ENCODE measurements at places on chromosomes 13 and 19.

DNA sequence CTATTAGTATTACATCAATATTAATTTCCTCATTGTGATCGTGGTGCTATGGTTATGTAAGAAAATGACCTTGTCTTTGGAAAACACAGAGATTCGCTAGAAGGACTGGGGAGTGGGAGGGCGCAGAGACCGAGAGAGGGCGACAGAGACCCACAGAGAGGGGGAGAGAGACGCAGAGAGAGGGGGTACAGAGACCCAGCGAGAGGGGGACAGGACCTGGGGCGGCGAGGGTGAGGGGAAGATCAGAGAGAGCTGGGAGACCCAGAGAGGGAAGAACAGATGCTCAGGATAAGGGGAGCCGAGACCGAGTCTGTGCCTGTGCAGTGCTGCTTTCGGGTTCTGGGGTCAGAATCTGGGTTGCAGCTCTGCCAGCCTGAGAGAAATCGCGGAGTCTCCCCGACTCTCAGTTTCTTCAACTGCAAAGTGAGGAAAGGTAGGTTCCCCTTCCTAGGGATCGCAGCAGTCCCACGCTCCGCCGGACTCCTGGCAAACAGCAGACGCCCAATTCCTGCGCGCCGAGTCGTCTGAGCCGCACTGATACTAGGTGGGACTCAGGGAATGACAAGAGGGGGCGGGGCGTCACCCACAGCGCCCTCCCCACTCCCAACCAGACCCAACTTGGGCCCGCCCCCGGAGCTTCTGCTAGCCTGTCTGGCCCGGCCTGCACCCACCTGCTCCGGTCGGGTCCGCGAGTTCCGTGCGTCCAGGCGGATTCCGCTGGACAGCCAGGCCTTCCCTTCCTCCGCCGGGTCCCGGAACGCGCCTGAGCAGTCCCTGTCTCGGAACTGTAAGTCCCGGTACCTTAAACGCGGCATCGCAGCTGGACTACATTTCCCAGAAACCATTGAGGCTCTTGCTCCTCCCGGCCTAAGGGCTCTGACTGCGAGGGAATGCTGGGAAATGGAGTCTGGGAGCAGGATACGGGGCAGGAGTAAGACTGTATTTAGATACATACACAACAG is 15.3 kb downstream of the IZUMO2 start:
- DNase-seq = peak; percentile 55

DNA sequence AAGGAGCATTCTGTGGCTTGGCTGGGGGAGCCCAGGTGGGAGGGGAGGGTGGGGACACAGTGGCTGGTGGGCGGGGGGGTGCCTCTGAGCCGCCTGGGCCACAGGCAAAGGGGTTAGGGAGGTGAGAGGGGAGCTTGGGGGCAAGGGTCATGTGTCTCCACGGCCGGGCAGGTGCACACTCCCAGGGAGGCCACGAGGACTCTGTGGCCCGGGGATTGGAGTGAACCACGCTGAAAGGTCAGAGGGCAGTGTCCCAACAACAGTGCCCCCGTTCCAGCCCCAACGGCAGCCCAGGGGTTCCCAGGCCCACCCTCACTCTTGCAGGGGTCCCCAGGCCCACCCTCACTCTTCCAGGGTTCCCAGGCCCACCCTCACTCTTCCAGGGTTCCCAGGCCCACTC is 9.6 kb downstream of the C2CD4C start:
- no peak for DNase-seq

- DNase-seq = no peak
Observed at GRCh38 chr19:12773571-12773970, 1.8 kb downstream of the HOOK2 start.

- DNase-seq = no peak
Observed at GRCh38 chr13:99656844-99657381, 155.6 kb downstream of the TM9SF2 start.

DNA sequence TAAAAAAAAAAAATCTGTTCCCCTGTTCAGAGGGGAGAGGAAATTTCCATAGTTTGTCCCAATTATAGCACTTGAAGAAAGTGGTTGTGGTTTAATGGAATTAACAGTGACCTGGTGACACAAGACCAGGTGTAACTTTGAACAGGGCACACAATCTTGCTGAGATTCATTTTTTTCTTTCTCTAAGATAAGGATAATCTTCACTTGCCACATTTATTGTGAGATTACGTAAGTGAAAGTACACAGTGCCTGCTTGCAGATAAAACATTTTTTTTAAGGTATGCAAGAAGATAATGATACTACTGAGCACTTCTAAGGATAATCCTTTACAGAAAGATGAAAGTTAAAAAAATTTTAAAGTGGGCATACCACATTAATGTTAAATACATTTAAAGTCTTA is 448.1 kb downstream of the DIAPH3 start:
- DNase-seq = no peak

DNA sequence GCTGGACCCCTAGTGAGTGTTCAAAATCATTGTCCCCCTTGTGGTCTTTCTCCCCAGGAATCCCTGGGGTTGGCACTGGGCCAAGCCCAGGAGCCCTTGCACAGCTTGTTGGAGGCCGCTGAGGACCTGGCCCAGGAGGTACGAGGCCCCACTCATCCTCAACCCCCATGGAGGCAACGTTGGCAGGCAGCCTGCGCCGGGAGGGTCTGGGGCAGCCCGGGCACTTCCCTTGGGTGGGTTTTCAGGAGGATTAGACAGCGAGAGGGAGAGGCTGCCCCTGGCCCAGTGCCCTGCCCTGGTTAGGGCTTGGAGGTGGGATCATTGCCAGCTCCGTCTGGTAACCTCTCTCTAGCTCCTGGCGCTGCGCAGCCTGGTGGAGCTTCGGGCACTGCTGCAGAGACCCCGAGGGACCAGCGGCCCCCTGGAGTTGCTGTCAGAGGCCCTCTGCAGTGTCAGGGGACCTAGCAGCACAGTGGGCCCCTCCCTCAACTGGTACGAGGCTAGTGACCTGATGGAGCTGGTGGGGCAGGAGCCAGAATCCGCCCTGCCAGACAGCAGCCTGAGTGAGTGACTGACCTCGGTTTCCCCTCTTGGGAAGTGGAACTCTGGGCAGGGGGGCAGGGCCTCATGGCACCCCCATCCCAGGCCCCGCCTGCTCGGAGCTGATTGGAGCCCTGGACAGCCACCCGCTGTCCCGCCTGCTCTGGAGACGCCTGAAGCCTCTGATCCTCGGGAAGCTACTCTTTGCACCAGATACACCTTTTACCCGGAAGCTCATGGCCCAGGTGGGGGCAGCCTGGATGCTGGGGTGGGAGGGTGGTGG is 3.0 kb downstream of the ABCA7 start:
- DNase-seq = no peak

GRCh38 chr19:46599716-46600373 is 1.3 kb upstream of the CALM3 start:
- no peak for DNase-seq

GRCh38 chr13:99796175-99796819 is 175.3 kb downstream of the ZIC5 start:
- no peak for DNase-seq

- no peak for DNase-seq
Observed at GRCh38 chr19:49390929-49391359, 2.9 kb downstream of the KASH5 start.

- DNase-seq = no peak
Observed at GRCh38 chr19:52410276-52410675, 12.6 kb downstream of the ZNF528 start.

- DNase-seq = no peak
Observed at GRCh38 chr13:86856991-86857390, 814.2 kb upstream of the SLITRK5 start.

- no peak for DNase-seq
Observed at GRCh38 chr13:97221466-97221865, 667 bp upstream of the MBNL2 start.

DNA sequence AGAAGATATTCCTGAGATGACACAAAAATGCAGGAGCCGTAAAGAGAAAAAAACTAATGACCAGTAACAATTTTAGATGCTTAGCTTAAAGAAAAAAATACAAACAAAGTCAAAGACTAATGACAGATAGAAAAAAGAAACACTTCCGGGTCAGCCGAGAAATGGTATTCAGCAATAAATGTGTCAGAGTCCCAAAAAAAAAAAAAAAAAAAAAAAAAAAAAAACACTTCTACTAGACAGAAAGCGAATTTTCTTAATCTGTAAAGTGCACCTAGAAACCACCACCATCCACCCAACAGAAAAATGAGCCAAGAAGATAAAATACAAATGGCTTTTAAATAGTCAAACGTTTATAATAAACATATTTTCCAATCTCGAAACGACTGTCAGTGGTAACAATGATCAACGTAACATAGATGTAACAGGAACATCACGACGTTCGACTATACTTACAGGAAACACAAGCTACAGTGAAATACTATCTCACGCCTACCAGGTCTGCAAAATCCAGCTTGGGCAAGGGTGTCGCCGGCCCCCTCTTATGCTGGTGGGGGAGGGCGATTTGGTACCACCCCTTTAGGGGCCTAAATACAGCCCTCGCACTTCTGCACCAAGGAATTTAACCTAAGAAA is 10.6 kb downstream of the ABHD17A start:
- no peak for DNase-seq

- DNase-seq = no peak
Observed at GRCh38 chr19:6803036-6803404, 30.5 kb downstream of the VAV1 start.

DNA sequence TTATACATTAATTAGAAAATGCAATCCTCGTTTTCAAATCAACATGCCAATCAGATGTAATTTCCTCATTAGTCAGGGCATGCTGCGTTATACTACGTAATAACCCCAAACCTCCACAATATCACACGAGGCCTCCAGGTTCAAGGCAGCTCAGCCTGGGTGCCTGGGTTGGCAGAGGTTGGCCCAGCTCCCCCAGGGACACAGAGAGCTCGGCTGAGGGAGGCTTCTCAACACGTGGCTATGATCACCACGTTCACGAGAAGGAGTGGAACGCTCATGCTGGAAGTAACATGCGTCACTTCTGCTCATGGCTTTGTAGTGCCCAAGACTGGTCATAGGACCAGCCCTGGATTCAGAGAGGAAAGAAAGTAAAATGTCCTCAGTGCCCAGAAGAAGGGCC is 144.9 kb upstream of the SOX1 start:
- no peak for DNase-seq

DNA sequence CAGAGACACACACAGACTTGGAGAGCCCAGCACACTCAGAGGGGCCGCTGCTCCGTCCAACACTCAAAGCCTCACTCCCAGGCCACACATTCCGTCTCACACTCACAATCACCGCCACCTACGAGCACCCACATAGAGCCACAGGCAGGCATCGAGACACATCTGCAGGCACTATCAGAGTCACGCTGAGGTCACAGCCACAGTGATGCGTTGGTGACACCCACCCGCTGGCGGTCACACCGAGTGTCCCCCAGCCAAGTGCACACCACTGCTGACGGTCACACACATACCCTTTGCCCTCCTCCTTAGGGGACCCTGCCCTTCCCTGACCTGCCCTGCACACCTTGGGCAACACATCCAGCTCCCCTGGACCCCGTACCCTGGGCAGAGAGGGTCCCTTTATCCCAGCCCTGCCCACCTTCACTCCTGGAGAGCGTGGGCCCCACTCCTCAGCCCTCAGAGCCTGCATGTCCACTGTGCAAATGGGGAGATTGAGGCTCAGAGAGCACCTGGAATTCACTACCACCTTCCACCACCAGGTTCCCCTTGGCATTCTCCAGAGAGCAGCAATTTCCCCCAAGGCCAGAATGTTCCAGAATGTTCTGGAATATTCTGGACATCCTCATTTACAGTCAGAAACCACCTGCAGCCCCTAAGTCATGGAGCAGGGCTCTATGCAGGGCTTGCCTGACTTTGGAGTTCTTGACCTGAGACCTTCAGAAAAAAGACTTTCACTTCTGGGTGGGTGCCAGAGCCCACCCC is 5.4 kb downstream of the FUT5 start:
- DNase-seq = no peak

- no peak for DNase-seq
Observed at GRCh38 chr19:2823646-2824045, 4.0 kb downstream of the ZNF554 start.

GRCh38 chr19:46766569-46767317 is 20.5 kb upstream of the STRN4 start:
- peak; percentile 47 for DNase-seq

Data from activated T-helper 9 cell treated with anti-CD3 and anti-CD28 coated beads, Interleukin-2, amount 50 U/mL, for 16 hours (primary cell).